ENCODE measurements at places on chromosomes 12 and 14. TPM values are rescaled to one million over a fixed set of nuclear protein-coding genes. Genes with fewer than 3 reads are reported as not detected.

- DNase-seq = no peak
These were observed 194.8 kb downstream of the SLC41A2 start for GRCh38 chr12:104763168-104763805.

DNA sequence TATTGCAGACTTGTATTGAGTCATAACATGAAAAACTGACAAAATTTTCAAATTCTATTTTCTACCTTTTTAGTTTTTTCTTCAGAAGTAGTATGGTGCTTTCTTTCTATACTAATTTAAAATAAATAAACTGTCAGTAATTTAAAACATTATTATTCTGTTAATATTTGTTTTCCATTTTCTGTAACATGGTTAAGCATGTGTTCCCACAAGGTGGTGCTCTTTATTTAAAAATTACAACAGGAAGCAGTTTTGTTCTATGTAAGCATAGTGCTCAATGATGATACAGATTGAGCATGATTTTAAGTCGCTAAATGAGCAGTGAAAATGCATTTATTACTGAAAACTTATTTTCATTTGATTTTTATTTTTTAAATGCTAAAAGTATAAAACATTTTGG lies 114.6 kb downstream of the PPFIA2 start:
- no peak for DNase-seq

DNA sequence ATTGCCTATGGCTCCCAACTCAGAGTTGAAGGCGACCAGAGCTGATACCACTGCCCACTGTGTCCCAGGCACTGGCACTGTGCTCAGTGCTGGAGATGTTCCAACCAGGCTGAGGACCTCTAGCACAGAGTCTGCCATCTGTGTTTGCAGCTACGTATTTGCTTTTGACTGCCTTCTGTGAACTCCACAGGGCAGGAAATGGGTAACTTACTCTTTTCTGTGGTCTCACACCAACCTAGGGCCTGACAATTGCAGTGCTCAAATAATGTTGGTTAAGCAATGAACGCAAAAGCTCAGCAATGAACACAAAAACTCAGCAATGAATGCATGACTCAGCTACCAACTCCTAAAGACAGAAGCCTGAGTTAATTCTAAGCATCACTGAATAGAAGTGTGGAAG lies 202.8 kb downstream of the NUAK1 start:
- no peak for DNase-seq

DNA sequence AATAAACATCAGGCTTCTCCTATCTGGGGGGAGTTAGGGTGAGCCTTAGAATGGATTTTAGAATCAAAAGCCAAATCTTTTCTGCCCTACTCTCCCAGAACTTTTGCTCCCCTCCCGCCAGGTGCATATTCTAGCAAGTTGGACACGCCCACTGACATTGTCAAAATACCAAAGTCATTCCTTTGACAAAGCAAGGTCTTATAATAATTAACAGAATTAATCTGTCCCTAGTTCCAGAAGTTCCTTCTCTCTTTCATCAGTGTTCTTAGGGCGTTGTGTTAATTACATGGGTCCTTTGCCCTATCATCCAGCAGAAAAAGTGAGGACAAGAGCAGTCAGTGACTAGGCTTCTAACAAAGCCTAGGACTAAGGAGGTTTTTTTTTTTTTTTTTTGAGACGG lies 2.4 kb downstream of the PRR13 start:
- no peak for DNase-seq

LALBA gene
- total RNA-seq = not detected

DNA sequence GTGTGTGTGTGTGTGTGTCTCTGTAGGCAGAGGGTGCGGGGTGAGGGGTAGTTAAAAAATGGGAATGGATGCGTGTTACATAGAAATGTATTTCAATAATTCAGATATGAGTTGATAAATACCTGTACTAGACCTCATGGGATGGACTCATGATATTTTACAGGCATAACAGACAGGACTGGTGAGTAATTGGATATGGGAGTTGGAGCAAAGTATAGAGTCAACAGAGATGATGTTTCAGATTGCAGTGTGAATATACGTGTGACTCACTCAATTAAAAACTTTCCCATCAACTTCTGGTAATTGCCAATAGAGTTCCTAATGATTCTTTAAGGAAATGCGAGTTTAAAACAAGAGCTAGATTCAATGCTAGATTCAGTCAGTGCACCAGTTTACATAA lies 711.9 kb downstream of the C12orf50 start:
- no peak for DNase-seq

TPPP2 gene
- 1.2 TPM for total RNA-seq

GRCh38 chr12:120739821-120740613 lies 14.4 kb downstream of the ACADS start:
- DNase-seq = no peak

SERPINA10 gene
- not detected for total RNA-seq

DLGAP5 gene
- 0.35 TPM for total RNA-seq

GRCh38 chr12:90484094-90484493 lies 470.9 kb downstream of the CCER1 start:
- DNase-seq = no peak

LBHD2 gene
- not detected for total RNA-seq

DNA sequence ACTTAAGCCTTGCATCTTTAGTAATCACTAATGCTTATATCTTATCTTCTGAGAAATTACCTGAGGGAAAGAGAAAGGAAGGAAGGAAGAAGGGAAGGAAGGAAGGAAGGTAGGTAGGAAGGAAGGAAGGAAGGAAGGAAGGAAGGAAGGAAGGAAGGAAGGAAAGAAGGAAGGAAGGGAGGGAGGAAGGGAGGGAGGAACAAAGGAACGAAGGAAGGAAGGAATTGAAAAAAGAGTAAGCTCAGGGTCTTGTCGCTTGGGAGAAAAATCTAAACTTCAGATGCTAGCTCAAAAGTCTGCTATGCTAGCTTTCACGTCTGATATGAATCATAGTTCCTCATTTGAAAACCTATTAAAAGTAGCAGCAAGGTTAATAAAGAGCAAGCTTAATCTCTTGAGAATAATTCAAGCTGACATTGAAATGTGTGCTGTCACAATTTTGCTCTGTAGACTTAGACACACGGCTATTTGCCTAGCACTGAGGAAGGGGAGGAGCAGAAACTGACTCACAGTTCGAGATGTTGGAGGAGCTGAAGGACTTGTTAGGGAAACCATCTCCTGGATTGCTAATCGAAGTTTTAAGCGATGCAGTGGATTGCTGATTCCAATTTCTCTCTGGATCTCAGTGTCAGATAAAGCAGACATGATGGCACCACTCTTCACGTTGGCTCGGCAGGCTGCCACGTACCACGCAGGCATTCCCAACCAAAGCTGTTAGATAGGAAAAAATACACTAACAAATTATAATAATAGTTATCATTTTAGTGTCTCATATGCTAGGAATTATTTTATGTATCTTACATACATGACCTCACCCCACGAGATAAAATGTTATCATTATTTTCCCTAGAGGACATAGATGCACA lies 216.7 kb downstream of the ACSS3 start:
- no peak for DNase-seq

- no peak for DNase-seq
These were observed 4.6 kb downstream of the TAC3 start for GRCh38 chr12:57011438-57012424.

DNA sequence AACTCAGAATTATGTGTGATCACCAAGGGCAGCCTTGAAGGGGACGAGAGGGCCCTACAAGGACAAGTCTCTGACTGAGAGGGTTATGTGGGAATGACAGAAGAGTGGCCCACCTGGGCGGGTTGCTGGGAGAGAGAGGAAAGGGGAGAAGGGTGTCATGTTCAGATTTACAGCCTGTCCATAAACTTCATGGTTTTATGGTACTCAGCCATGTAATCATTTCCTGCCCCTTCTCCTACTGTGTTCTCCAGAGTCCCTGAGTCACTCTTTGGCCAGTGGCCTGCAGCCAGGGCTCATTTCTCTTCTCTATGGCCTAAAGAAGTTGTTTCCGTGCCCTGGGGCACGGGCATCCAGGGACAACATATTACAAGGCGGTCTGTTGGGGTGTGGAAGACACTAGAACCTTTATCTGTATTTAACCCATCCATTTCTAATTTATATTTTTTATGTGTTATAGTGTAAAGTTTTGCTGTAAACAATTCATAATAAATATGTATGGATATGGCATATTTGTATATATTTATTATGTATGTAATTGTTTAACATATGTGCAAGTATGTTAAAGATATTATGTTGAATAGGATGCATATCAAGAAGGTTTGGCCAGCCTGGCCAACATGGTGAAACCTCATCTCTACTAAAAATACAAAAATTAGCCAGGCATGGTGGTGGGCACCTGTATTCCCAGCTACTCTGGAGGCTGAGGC lies 26.9 kb downstream of the DDX47 start:
- DNase-seq = peak; percentile 36

TSPAN9 gene
- total RNA-seq = 159 TPM

DNA sequence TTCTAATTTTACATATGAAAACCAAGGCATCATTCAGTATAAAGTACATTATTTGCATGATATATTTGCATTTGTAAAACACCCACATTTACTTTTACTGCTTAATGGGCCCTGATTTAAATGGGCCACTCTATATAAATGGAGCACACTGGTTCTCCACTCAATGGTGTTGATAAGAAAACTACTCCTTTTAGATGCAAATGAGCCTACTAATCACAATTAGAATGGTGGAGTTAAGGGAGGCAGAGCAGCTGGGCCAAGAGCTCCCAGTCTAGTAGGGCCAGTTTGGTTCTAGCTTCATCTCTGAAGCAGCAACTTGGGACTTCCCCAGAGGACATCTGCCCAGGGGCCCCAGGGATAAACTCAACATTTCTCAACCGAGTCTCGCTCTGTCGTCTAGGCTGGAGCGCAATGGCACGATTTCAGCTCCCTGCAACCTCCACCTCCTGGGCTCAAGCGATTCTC lies 120.7 kb downstream of the FOXN3 start:
- DNase-seq = no peak

PLEKHG3 gene
- 22.0 TPM for total RNA-seq

DNA sequence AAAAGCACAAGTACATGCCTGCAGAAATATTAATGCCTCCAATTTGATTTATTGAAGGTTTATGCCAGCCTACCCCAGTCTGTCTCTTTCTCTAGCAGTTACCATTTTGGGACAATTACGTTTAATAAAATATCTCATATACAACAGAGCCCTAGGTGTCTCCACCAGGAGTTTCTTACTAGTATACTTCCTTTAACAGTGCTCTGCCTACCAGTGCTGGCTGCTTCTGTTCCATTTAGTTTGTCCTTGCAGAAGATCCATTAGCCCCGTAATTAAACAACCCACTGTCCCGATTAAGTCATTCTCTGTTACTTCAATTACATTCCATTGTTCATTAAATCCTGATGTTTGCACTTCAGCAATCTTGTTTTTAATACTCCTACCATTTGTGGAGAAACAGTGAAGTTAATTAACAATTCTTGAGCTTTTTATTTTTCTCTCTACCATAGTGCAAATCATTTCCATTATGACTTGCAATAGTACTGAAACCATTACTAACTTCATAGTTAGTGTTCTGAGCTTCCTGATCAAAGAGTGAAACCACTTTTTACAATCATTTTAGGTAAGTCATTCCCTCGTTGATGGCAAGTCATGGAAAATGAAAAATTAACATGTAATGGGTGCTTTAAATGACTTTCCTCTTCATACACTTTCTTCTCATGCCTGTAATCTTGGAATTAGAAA lies 121.1 kb downstream of the PLXNC1 start:
- DNase-seq = no peak

- DNase-seq = no peak
These were observed 40.1 kb downstream of the VWF start for GRCh38 chr12:6084261-6084968.

TCL1B gene
- not detected for total RNA-seq

GRCh38 chr14:70924521-70924920 lies 17.3 kb downstream of the PCNX1 start:
- DNase-seq = no peak

DNA sequence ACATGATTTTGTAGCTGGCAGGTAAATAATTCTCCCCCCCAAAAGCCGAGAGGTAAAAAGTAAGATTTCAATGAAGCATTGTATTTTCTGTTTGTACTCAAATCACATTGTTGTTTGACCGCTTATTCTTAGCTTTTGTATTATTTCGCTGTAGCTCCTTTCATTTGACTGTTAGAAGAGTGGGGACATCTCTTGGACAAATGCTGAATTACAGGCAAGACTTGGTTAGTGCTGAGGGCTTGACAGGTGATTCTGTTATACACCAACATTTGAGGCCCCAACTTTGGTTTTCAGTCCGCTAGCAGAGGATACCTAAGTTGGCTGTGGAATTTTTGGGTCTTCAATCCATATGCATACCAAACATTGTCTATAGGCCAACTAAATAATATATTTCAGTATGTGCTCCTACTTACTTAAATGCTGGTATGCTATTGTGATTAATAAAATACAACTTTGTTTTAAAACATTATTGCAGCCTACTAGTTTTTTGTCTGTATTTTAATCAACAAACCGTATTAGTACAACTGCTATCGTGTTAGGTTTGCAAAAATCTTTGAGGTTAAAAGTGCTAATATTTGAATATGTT lies 102.2 kb downstream of the ERC1 start:
- no peak for DNase-seq

DNA sequence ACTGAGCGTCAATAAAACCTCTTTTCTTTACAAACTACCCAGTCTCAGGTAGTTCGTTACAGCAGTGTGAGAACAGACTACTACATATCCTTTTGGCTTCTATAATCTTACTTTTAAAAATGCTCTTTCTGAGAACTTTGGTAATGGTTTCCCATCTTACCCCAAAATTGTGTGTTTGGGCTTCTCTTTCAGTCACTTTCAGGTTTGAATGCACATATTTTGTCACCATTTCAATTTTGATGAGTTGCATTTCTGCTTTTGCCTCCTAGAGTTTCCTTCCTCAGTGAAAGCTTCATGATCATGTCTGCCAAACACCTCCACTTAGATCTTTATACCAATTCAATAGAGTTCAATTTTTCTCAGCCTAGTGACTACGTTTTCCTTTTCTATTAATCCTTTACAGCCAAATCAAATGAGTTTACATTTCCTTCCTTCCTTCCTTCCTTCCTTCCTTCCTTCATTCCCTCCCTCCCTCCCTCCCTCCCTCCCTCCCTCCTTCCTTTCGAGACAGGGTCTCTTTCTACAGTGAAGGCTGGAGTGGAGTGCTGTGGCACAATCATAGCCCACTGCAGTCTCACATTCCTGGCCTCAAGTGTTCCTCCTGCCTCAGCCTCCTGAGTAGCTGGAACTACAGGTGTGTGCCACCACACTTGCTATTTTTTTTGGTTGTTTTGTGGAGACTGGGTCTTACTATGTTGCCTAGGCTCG lies 124.9 kb downstream of the BCAT1 start:
- no peak for DNase-seq

GRCh38 chr12:46825591-46826414 lies at the start of gene SLC38A4:
Gene SLC38A4, minus strand, starts transcription at chr12:46825997. Its CDS starts 32,926 bp downstream, at chr12:46793071.
- DNase-seq = peak; percentile 74

DNA sequence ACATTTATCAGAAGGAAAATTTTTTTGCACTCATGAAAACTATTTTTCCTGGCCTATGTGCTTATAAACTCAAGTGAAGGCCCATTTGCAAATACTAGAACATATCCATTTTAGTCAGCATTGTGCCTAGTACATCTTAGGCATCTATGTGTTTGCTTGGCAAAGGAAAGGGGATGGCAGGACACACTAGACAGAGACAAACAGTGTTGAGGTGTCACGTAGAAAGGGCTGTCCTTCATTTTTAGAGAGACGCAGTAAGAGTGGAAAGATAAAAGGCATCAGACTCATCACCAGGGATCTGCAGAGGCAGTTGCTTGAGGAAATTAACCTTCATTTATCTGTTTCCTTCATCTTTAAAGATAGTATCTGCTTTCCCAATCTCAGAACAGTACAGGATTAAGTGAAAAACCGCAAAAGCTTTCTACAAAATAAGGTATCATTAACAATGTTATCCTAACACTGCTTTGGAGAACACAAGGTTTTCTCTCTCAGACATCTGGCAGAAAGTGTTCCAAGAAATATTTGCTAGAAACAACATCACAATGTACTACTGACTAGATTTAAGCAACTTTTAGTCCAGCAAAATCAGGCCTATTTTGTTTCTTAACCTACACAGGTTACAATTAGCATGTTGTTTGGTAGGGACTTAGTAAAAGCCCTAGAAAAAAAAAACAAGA lies 2.0 kb downstream of the YBX3 start:
- DNase-seq = no peak
